ENCODE measurements at places on chromosomes 4 and X.

DNA sequence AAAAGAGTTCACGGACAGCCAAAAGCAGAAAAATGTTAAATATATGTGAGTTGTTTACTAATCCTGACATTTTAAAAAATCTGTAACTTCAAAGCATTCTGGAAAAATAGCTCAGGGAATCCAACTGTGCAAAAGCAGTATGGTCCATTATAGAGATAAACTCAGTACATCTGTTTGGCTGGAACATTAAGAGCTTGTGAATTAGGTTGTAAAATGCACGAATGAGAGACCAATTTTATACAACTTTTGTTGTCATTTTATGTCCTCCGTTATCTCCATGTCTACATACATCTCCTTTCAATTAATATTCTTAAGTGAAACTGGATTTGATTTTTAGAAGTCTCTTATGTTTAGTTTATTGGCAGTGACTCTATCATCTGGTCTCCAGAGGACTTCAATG is 367.0 kb upstream of the ATOH1 start:
- DNase-seq = no peak

- DNase-seq = no peak
Observed at GRCh38 chrX:103107836-103108235, 14.9 kb upstream of the NXF3 start.

- no peak for DNase-seq
Observed at GRCh38 chrX:50068893-50069292, 131.9 kb downstream of the AKAP4 start.

DNA sequence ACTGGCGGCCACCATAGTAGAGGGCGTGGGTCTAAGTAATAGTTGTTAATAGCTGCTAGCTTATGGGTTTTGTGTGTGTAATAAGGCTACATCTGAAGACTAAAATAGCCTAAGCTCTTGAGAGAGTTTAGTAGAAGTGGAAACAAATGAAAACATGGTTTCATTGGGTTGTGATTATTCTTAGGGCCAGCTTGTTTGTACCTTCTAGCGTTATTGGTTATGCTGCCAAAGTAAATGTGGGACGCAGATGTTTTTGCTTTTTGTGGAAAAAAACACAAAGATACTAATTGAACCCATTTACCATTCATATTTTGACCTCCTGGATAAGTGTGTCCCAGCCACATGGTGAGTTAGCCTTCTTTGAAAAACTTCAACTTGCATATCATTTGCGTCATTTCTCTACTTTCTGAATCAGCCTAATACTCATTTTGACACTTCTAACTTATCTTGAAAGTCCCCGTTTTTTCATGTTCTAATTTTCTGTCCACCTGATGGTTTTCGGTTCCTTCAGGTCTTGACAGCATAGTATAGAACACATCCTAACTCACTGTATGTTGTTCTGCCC is 305.3 kb downstream of the FRMPD4 start:
- DNase-seq = no peak
